ENCODE measurements at places on chromosomes 2 and 18. TPM values are rescaled to one million over a fixed set of nuclear protein-coding genes. Genes with fewer than 3 reads are reported as not detected.

Gene STARD6
- total RNA-seq = 0.13 TPM

Gene ONECUT2
- total RNA-seq = not detected

Gene SERPINB10
- not detected for total RNA-seq

Gene PKP4
- 43.7 TPM for total RNA-seq

Gene C2orf80
- total RNA-seq = not detected

Gene TMEM247
- not detected for total RNA-seq

Gene DNER
- total RNA-seq = under 0.01 TPM

Gene PNPT1
- 16.2 TPM for total RNA-seq

Gene CFAP65
- total RNA-seq = not detected

Gene CYRIA
- 30.6 TPM for total RNA-seq

Gene MC4R
- total RNA-seq = not detected

Gene FN1
- 416 TPM for total RNA-seq

Gene VIT
- 0.26 TPM for total RNA-seq

Gene TTR
- total RNA-seq = not detected

Gene ATL2
- total RNA-seq = 47.0 TPM

Gene G6PC2
- total RNA-seq = not detected

Gene LRP2
- total RNA-seq = under 0.01 TPM

Gene EML6
- total RNA-seq = 0.77 TPM

Gene ANKRD53
- 0.13 TPM for total RNA-seq

Gene PAPOLG
- 16.1 TPM for total RNA-seq

Gene CRYBA2
- total RNA-seq = not detected

Gene CCBE1
- under 0.01 TPM for total RNA-seq

Gene CIB4
- total RNA-seq = not detected

Gene ZNF396
- total RNA-seq = 0.51 TPM

Gene REG3G
- total RNA-seq = not detected

Gene SERPINB11
- not detected for total RNA-seq

Gene ARHGAP28
- total RNA-seq = 2.3 TPM

Gene GALNT14
- total RNA-seq = 0.39 TPM

Gene DUSP2
- 0.76 TPM for total RNA-seq

Gene TLX2
- total RNA-seq = not detected

Gene CYP27A1
- 19.2 TPM for total RNA-seq

All from dermis microvascular lymphatic vessel endothelial cell (primary cell).